ENCODE measurements at places on chromosomes 6 and 20.

GRCh38 chr6:73180763-73181619 is 44.3 kb downstream of the KHDC1L start:
- no peak for DNase-seq

DNA sequence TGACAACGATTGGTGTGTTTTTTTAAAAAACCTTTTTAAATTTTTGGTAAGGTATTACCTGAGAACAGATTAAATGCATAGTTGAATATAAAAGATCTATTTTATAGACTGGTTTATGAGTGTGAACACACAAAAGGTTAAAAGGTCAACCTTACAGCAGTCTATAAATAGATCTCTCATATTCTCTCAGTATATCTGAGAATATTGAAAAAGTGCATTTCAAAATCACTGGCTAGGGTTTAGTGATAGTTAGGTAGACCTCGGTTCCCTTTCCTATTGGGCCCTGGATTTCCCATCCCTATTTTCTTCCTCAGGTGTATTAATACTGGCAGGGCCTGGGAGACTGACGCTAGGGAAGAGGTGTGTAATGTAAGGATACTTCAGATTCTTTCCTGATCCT is 723 bp upstream of the ZNF451 start:
- no peak for DNase-seq

GRCh38 chr6:26087284-26088115 is at the start of gene HFE:
Gene HFE (plus strand): TSS chr6:26087429. CDS start chr6:26087441, 12 bp downstream.
- DNase-seq: no peak

- DNase-seq: no peak
Measured at GRCh38 chr6:68968301-68968649, 333.2 kb downstream of the ADGRB3 start.

GRCh38 chr20:59705651-59706399 is 101.5 kb downstream of the PHACTR3 start:
- no peak for DNase-seq

- DNase-seq: no peak
Measured at GRCh38 chr6:136547336-136547735, 2.9 kb downstream of the MAP7 start.

- no peak for DNase-seq
Measured at GRCh38 chr6:90343576-90343975, 46.9 kb upstream of the BACH2 start.

- DNase-seq: no peak
Measured at GRCh38 chr6:121143476-121143875, 190.8 kb downstream of the TBC1D32 start.

- DNase-seq: no peak
Measured at GRCh38 chr6:12851123-12851695, 134.6 kb downstream of the PHACTR1 start.

GRCh38 chr6:2948228-2949025 is 22.9 kb downstream of the SERPINB6 start:
- no peak for DNase-seq

- no peak for DNase-seq
Measured at GRCh38 chr6:142035890-142036289, 96.8 kb upstream of the GJE1 start.

GRCh38 chr6:98977671-98978292 is 30.0 kb upstream of the FBXL4 start:
- no peak for DNase-seq

GRCh38 chr6:82970839-82971238 is 94.8 kb downstream of the UBE3D start:
- no peak for DNase-seq

DNA sequence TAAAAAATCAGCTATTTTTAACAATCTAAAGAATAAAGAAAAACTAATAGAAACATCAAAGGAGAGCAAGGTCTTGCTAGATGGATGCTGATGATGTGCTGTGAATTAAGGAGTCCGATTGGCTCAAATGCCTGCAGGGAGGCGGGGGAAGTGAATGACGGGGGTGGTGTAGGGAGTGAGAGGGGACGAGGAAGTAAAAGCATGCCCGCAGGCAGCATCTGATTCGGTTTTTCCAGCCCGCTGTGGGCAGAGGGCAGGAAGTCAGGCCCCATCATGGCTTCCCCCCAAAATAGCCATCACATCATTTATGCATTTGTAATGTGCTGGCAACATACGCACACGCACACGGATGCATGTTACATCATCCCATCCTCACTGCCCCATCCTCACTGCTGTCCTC is 10.3 kb downstream of the RSPO4 start:
- no peak for DNase-seq

DNA sequence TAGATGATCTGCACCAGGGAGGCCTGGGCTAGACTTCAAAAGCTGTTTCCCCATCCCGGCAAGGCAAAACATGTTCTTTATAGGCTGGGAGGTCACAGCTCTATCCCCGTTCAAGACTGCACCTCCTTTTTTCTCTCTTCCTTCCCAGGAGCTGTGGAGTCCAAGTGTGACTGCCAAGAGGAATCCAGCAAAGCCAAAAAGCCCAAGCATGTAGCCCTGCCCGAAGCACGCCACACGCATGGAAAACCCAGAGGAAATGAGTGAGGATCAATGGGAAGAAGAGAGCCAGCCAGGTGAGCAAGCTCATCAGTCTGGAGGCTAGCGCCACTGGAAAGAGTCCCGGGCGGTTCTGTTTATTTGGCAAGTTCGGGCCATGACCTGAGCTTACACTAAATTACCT is 240.4 kb downstream of the PRL start:
- no peak for DNase-seq

DNA sequence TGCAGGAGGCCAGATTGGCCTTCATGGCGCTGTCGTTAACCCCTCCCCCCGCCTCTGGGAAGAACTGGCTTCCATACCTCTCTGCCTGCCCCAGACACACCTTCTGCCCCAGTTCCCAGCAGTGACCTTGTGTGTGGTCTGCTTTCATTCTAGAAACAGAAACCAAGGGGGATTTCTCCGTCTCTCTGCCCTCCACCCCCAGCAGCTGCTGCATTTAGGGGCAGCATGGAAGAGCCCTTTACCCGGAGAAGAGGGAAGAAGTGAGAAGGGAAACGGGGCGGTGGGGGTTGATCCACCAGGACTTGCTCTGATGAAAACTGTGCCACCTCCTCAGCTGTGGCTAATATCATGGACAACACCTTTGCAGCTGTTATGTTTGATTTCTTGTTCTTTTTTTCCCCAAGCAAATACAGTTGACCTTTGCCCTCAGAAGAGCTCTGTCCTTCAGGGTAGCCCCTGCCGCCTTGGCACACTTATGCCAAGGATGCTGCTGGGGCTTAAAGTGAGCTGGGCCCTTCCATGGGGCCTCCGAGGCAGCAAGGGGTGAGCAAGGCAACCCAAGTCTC is 6.1 kb downstream of the GLP1R start:
- DNase-seq: no peak

All from stimulated activated CD4-positive, alpha-beta T cell treated with anti-CD3 and anti-CD28 coated beads, TNF-alpha, amount 100 ng/mL, for 24 hours (primary cell).